ENCODE measurements at places on chromosomes 2 and 18. TPM values are rescaled to one million over a fixed set of nuclear protein-coding genes. Genes with fewer than 3 reads are reported as not detected.

GRCh38 chr18:32160547-32160946 lies 29.3 kb upstream of the MEP1B start:
- DNase-seq: no peak
- H3K27me3 ChIP-seq: no peaks in the 10 kb centered on the region
- no peak overlapping the region for H3K27ac ChIP-seq
- H3K4me3 ChIP-seq: no peak overlapping the region

DNA sequence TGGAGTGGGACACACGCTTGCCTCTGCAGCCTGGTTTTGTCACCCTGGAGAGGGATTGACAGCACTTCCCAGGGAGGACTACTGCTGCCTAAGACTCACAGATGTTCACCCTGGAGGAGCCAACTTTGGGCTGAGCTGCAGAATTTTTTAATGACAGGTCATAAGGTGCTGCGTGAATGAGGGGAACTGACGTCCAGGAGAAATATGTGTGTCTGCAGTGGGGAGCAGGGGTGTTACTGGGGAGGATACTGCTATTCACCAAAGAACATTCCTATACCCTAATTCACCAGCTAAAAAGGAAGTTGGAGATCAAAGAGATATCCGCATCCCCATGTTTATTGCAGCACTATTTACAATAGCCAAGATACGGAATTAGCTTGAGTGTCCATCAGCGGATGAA lies 144.4 kb downstream of the MGAT5 start:
- H3K4me3 ChIP-seq: no peak overlapping the region
- peak; percentile 82 for DNase-seq
- H3K4me1 ChIP-seq: peaks cover 22% of the 10 kb centered on the region
- no peaks in the 10 kb centered on the region for H3K27me3 ChIP-seq

GRCh38 chr2:96353032-96353561 lies 17.5 kb downstream of the NCAPH start:
- H3K36me3 ChIP-seq: peaks cover 22% of the 10 kb centered on the region
- H3K27ac ChIP-seq: no peak overlapping the region
- no peak overlapping the region for H3K4me3 ChIP-seq
- no peaks in the 10 kb centered on the region for H3K27me3 ChIP-seq
- peaks cover 3% of the 10 kb centered on the region for H3K4me1 ChIP-seq
- no peak for DNase-seq

DNA sequence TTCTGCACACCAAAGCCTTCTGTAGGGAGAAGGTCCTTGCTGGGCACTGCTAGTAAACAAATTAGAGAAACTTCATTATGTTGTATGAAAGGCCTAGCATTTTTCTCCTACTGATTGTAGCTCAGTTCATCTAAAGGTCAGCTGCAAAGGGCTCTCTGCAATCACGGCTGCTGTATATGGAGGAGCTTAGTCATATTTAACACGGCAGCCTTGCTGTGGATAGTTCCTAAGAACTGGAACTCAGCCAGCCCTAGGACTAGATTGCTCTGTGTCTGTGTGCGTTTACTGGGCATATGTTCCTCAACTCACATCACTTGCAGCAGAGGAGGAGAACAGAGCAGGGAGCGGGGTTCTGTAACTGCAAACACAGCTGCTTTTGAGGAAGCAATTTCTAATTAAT lies 1103.9 kb upstream of the KLHL29 start:
- peaks cover 4% of the 10 kb centered on the region for H3K4me1 ChIP-seq
- H3K27me3 ChIP-seq: no peaks in the 10 kb centered on the region
- DNase-seq: peak; percentile 27
- H3K36me3 ChIP-seq: no peaks in the 10 kb centered on the region

DNA sequence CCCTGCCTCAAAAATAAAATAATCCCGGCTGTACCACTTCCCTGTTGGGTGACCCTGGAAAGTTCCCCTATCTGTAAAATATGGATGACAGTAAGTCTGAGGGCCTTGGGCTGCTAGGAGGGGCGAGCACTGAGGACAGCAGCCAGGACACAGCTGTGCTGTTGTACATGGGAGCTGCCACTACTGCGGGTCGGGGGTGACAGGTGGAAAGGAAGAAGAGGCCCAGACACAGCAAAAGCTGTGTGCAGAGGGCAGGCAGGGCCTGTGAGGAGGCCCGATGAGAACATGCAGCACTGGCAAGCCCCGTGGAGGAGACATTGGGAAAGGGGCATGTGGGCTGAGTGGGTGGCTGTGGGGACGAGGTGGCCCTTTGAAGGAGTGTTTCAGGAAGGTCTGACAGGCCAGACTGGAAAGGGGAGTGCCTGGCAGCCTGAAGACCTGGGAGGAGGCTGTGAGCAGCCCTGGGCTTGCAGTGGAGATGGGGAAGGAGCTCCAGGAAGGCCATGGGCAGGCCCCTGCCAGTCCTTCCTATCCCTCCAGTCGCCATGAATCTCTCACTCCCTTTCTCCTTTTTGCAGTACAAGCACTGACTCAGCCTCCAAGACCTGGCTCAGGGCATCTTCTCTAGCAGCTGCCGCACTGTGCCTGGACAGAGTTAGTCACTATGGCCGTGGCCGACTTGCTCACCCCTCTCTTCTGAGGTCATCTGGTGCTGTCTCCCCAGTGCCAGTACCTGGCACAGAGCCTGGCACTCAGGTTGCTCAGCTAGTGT lies 28.9 kb upstream of the SEMA4C start:
- H3K27ac ChIP-seq: no peak overlapping the region
- H3K4me3 ChIP-seq: no peak overlapping the region
- no peaks in the 10 kb centered on the region for H3K4me1 ChIP-seq
- no peaks in the 10 kb centered on the region for H3K27me3 ChIP-seq
- H3K36me3 ChIP-seq: no peaks in the 10 kb centered on the region

- H3K27me3 ChIP-seq: peaks cover 5% of the 10 kb centered on the region
- no peak overlapping the region for H3K27ac ChIP-seq
- H3K36me3 ChIP-seq: no peaks in the 10 kb centered on the region
- no peak overlapping the region for H3K4me3 ChIP-seq
- peak; percentile 16 for DNase-seq
Measured at GRCh38 chr2:71974846-71975245, 172.8 kb downstream of the CYP26B1 start.

DNA sequence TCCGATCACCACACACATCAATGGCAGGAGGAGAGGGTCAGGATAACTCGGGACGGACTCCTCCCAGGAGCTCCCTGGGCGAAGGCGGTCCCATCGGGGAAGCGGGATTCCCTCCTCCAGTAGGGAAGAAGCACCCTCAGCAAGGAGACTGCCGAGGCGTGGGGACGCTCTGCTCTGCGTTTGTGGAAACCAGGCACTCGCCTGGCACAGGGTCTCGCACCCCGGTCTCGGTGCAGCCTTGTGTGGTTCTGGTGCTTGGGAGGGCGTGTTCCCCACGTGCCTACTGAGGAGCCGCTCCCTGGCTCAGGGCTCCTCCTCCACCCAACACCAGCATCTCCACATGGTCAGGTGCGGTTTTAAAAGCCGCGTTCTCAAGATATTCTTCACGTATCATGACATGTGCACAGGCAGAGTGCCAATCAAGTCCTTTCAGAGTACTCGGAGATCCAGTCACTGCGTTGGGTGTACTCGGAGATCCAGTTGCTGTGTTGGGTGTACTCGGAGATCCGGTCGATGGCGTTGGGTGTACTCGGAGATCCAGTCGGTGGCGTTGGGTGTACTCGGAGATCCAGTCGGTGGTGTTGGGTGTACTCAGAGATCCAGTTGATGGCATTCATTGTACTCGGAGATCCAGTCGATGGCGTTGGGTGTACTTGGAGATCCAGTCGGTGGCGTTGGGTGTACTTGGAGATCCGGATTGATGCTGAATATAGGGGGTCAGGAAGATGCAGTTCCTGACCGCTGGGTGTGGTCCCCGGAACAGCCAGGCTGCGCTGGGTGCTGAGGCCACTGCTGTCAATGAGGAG lies 117.5 kb downstream of the RTP5 start:
- no peaks in the 10 kb centered on the region for H3K36me3 ChIP-seq
- DNase-seq: no peak
- H3K4me3 ChIP-seq: no peak overlapping the region
- no peaks in the 10 kb centered on the region for H3K4me1 ChIP-seq
- H3K27me3 ChIP-seq: peaks cover 4% of the 10 kb centered on the region
- H3K27ac ChIP-seq: no peak overlapping the region

DNA sequence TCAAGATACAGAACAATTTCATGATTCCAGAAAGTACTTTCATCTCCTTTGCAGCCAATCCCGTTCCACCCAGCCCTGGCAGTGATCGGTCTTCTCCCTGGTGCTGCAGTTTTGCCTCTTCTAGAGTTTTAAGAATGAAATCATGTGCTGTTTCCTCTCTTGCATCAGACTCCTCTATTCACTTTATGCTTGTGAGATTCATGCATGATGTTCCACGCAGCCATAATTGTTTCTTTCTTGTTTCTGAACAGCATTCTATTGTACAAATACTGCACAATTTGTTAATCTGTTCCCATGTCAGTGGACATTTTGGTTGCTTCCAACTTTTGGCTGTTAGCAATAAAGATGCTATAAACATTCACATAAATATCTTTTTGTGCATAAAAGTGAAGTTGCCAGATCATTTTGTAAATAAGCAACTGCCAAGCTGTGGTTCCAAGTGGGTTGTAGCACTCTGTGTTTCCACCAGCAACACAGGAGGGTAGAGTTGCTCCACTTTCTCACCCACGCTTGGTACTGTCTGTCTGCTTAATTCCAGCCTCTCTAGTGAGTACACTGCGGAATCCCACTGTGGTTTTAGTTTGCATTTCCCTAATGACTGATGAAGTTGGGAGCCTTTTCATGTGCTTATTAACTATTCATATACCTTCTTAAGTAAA lies 104.5 kb downstream of the TWIST2 start:
- DNase-seq: peak; percentile 37
- H3K4me1 ChIP-seq: peaks cover 34% of the 10 kb centered on the region
- no peak overlapping the region for H3K4me3 ChIP-seq
- H3K36me3 ChIP-seq: no peaks in the 10 kb centered on the region

DNA sequence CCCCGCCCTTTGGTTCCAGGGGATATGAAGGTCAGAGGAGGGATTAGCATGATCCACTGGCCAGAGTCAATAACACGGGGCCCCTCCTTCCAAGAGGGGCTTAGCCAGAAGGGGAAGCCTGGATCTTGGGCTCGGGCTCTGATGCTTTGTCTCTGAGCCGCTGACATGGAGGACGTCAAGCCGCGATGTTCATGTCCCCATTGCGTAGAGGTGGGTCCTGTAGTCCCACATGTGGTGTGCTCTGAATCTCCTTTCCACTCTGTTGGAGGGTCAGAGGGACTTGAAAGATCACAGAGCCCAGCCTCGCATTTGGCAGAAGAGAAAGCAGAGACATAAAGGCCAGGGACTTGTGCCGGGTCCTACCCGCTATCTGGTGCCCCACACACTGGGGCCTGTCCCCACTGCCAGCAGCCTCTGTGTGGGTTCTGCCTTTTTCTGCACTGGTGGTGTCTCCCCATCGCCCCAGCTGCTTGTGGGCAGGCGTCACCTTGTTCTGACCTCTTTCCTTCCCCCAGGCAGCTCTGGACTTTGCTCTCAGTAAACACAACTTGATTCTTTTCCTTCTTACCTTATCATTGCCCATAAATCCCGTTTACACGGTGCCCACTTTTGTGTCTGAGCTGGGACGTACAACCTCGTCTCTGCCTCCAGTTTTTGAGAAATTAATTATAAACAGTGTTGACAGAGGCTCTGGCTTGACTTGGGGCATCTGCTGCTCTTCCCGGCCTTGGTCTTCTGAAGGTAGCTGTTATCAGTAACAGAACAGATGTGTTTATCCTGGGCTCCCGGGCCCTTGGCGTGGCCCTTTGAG lies 48.8 kb downstream of the SH3BP4 start:
- H3K27me3 ChIP-seq: no peaks in the 10 kb centered on the region
- H3K27ac ChIP-seq: no peak overlapping the region
- H3K4me3 ChIP-seq: no peak overlapping the region
- no peak for DNase-seq
- H3K4me1 ChIP-seq: peaks cover 36% of the 10 kb centered on the region

DNA sequence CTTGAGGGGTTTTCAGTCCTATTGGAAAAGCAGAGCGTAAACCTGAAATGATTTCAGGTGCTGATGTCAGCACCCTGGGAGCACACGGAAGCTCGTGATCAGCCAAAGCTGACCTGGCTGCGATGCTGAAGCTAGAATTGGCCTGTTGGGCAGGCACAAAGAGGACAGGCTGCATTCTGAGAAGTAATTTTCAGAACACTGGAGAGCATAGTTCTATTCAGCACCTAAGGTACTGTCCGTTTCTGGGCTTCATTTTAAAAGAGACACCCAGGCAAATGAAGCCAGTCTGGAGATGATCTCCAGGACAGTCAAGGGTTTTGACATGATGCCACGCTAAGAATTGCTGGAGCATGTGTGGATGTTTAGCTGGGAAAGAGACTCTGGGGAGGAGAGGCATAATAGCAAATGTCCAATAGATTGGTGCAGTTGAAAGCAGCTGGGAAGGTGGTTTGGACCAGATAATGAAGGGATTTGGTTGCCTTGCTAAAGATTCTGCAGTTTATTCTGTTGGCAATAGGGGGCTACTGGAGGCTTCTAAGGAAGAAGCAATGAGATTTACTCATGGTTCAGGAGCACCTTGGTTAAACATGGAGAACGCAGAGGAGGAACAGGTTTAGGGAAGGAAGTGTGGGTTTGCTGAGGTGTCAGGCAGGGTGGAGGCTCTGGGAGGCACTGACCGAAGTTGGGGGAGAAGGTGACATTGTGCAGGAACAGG lies 86.6 kb downstream of the ACOXL start:
- peaks cover 23% of the 10 kb centered on the region for H3K27me3 ChIP-seq
- H3K27ac ChIP-seq: no peak overlapping the region
- no peaks in the 10 kb centered on the region for H3K4me1 ChIP-seq
- no peak for DNase-seq

DNA sequence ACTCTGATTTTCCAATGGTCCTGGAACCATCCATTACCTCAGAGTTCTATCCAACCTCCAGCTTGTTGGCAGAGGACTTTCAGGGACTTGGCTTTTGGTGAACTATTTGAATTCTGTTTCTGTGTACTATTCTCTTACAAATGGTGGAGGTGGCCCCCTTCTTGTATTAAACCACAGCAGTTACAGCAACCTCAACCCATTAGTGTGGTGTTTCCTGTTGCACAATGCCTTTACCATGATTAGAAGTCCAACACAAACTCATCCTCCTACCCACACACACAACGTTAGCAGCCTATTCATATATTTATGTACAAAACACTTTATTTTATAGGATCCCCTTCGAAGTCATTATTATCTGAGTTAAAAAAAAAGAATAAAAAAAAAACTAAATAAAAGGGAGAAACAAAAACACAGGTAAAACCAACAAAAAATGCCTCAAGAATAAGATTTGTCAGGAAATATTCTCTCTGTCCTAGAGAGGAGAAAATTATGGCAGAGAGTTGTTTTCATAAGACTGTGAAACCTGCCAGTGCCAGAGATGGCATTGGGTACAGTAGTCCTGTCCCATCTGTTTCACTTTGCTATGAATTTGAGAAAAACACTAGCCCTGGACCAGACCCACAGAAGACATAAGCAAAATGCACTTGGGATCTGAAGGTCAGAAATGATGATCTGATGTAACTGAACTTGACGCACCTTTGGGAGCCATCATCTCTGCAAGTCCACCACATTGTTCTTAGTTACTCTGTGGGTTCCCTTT lies 1896.0 kb upstream of the PIK3C3 start:
- no peak for DNase-seq
- H3K4me1 ChIP-seq: no peaks in the 10 kb centered on the region
- H3K27me3 ChIP-seq: no peaks in the 10 kb centered on the region
- H3K36me3 ChIP-seq: no peaks in the 10 kb centered on the region

- H3K4me3 ChIP-seq: no peak overlapping the region
- no peaks in the 10 kb centered on the region for H3K4me1 ChIP-seq
- no peak for DNase-seq
Measured at GRCh38 chr2:188443207-188443606, 151.5 kb downstream of the GULP1 start.

Gene POTEI
- 0.50 TPM for total RNA-seq

Gene LYPD1
- total RNA-seq: 51.1 TPM

Gene TWIST2
- total RNA-seq: 2.5 TPM

Gene RNPEPL1
- 22.7 TPM for total RNA-seq

Gene GKN2
- total RNA-seq: not detected

Gene DPP4
- 6.7 TPM for total RNA-seq

Gene OSGEPL1
- total RNA-seq: 4.1 TPM

Gene HAAO
- total RNA-seq: 1.3 TPM

Gene PTH2R
- total RNA-seq: not detected

Gene EML6
- 0.23 TPM for total RNA-seq

Measured in astrocyte (in vitro differentiated cells and primary cell).